ENCODE measurements at places on chromosomes 6 and 20.

DNA sequence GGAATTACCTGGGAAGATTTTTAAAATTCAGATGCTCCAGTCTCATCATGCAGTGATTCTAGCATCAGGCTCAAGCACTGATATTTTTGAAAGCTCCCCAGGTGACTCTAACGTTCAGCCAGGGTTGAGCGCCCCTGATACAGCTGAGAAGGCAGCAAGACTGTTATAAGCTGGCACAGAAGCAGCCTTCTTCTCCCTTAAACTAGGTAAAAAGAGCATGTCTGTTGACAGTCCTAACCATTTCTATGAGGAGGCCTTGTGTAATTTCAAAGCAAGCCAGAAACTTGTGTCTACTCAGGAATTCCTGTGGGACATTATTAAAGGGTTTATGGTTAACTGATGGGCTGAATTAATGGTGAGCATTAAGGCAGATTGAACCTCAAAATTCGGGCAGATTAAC lies 141.9 kb downstream of the PDE7B start:
- DNase-seq: no peak

DNA sequence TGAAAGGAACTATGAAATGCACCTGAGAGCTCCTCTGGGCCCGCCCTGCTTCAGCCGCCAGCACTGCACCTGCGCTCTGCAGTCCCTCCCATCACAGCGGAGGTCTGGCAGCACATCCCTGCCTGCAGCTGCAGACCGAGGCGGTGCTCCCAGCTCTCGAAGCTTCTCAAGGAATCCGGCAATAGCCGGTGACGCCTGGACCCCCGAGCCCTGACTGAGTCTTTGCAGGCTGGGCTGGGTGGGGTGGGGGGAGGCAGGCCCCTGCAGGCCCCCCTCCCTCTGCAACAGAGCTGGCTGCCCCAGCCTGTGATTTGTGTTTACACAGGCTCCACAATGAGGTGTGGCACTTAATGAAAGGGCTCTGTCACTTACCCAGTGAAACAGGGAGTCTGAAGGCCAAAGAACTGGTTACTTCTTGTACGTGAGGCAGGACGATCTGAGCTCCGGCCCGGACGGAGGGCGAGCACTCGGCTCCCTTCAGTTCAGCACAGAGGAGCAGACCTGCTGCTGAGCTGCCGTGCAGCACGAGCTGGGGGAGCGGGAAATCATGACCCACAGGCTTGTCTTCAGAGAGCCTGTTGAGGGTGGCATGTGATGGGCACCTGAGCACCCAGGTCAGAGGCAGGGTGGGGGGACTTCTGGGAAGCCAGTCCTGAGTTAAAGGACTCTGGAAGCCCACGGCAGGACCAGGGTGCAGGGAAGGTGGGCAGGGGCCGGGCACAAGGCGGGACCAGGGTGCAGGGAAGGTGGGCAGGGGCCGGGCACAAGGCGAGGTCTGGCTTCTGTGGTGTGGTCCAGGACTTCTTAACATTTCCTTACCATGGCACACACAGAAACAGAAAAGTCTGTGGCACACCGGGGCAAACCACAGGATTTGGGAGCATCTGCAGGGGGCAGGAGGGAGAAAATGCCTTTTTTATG lies 192.3 kb upstream of the THBS2 start:
- no peak for DNase-seq

GRCh38 chr6:33254591-33254990 lies 17.1 kb downstream of the VPS52 start:
- DNase-seq: no peak

GRCh38 chr6:23503173-23503572 lies 622.8 kb upstream of the NRSN1 start:
- no peak for DNase-seq

DNA sequence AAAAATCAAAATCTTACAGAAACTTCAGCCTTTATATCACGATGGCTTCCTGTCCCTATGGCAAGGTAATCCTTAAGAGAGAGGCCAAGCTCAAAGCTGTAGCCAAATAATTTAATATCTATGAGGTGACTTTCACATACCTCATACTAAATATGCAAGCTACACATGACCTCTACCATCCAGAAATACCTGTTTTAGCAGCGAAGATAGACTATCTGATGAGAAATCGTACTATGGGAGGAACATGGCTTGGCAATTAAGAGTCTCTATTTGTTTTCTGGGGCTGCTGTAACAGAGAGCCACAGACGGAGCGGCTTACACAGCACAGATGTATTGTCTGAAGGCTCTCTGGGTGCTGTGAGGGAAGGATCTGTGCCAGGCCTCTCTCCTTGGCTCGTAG lies 31.0 kb upstream of the SALL4 start:
- no peak for DNase-seq

Data from activated T-helper 1 cell treated with anti-CD3 and anti-CD28 coated beads, Interleukin-2, amount 50 U/mL, for 16 hours (primary cell).